Astrocyte of the spinal cord (primary cell): ENCODE measurements at places on chromosomes 11 and 22.

DNA sequence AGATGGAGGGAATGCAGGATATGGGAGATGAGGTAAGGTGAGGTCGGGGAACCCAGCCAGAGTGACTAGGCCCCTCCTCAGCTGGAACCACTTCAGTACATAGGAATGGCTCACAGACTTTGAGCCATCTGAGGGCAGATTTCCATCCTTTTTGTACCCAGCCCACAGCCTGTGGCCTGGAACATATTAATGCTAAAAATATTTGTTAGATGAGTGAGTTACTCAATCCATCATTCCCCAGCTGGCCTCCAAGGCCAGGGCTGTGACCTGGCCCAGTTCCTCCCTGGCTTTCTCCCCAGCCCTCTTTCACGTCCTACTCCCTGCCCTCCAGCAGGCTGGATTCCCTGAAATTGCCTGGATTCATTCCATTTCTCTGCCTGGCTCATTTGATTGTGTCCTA is 57.2 kb upstream of the PRDM11 start:
- peak; percentile 84 for DNase-seq

GRCh38 chr11:112425121-112425520 is 164.5 kb upstream of the PLET1 start:
- no peak for DNase-seq

DNA sequence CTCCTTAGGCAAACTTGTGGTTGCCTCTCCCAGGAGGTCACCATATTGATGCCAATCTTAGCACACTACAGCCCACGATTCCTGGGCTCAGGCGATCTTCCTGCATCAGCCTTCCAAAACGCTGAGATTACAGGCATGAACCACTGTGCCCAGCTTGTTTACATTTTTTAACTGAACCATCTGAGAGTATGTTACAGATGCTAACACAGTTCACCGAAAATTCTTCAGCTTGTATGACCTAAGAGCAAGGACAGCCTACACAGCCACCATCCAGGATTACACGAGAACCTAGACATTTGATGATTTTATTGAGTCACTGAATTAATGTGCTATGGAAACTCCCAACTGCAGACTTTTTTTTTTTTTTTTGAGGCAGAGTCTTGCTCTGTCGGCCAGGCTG is 5.8 kb upstream of the LGALS1 start:
- no peak for DNase-seq

DNA sequence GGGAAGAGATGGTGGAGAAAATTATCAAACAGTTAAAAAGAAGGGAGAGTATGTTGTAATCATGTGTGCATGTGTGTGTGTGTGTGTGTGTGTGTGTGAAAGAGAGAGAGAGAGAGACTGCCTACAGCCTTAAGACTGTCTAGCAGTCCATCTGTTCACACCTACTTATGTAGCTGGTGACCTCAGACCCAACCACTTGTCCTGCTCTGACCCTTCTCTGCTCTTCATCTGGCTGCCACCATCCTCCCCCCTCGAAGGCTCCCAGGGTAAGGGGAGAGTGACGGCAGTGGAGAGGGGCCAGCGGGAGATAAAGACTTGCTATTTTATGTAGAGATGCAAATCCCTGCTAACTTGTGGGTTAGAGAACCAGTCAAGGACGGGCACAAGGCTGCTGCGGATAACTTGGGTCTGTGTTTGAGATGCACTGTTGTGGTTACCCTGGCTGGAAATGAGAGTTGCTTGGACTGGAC is 24.9 kb upstream of the GRAMD1B start:
- no peak for DNase-seq

DNA sequence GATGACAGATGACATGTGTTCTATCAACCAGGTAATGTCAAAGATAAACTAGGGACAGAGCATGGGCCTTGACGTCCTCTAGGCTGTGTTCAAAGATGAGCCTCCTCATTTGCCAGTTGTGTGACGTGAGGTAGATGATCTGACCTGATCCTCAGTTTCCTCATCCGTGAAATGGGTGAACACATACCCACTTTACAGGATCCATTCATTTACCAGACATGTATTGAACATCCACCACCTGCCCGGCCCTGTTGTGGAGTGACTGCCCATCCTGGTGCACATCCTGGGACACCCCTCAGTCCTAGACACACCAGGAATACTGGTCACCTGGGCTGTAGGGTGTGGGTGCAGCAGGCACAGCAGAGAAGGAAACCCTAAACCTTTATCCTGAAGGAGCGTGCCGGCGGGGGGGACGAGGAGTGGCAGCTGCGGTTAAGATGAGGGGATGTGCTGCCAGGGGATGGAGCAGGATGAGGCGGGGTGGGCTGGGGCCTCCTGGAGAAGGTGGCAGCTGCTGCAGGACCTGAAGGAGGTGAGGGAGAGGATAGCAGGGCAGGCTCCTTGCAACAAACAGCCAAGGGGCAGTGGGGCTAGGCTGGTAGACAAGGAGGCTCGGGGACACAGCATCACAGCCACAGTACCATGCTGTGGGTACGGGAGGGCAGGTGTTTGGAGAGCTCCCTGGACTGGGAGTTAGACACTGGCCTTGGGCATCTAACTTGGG is 8.4 kb downstream of the CLDN5 start:
- no peak for DNase-seq

DNA sequence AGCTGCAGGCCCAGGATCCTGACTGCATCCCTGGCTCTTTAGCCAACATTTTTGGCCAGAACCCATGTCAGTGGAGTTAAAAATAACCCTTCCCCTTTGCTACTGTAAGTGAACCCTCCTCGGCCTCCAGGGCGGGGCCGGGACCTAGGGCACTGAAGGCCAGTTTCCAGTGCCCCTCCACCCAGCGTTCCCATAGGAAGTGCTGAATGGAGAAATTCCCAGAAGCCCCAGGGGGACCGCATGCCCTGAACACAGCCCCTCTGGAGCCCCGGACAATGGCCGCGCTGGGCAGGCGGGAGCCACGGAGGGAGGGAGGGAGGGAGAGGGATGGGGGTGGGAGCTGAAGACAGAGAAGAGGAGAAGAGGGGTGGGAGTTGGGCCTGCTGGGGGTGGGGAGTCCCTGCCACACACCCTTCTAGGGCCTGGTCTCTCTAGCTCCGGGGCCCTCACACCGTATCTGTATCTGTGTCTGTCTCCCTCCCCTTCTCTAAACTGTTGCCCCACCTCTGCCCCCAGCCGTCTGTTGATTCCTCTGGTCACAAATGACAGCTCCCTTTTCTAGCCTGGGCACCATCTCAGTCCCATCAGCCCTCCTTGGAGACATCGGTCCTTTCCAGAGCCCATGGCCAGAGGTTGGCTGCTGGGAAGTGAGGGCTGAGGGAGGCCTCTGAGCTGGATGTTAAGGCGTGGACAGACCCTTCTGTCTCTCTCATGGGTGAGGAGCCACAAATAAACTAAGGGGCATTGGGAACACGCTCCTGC is 10.9 kb downstream of the PDGFB start:
- no peak for DNase-seq

DNA sequence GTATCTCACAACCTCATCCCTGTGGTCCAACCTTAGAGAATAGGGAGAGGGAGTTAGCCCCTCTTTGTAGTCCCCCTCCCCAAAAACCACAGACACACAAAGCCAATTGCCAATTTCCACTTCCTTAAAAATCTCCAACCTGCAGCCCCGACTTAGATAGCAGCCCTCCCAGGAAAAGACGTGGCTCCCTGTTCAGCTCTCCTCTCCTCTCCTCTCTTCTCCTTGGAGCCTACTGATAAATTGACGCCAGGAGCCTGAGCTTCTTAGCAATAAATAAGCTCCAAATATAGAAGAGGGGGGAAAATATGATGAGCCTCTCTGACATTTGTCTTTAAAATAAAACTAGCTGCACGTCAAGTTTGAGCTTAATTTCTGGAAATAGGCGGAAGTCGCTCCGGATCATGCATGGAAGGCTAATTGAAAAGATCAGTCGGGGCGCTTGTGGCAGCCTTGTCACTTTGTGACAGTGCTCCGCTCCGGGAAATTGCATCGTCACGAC is 7.3 kb downstream of the PAX6 start:
- DNase-seq = no peak

GRCh38 chr11:35794850-35795249 is 132.3 kb downstream of the TRIM44 start:
- peak; percentile 65 for DNase-seq

DNA sequence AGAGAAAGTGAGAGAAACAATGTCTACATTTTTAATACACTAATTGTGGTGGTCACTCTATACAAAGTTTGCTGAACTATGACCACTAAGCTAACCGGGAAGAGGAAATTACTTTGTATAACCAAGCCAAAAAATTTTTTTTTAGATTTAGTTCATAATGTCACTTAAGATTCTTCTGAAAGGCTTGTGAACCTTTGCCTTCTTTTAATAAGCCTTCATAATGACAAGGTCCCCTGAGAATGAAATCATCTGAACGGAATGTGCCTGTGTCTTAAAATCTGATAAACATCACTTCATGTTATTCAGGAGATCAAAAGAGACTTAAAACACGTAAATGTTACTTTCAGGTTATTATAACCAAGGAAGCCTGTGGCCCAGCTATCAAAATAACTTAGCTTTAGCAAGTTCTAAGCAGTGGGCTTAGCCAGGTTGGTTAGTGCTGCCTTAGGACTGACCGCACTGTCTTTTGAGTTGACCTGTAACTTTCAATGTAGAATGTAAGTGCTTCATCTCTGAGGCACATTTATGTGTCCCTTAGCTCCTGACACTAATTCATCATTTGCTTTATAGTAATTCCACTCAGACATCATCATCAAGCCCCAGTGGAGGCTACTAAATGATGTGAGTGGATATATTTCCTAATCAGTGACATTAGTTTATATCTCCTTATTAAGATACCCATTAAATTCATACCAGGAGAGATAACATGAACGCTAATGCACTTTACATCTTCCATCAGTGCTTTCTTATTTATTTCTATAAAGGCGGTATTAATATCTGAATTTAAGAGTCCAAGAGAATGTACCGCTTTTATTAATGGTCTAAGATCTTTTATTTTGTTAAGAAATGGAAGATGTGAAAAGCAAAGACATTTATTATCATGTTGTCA is 122.5 kb downstream of the WNT11 start:
- DNase-seq = peak; percentile 37

DNA sequence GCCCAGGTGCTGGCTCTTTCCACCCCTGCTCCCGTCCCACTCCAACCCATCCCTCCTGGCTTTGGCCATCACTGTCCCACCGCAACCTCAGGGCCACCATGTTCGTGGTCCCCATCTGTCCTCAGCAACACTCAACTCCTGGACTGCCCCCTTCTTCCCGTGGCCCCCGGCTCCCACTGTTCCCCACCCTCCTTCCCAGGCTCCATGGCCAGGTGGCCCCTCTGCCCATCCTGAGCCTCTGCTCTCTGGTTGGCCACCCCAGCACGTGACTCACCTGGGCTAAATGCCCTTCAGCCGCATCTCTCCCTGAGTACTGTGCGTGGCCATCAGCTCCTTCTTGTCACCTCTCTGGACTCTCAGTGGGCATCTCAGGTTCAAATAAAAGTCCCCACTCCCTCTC is 41.6 kb upstream of the PHF21B start:
- DNase-seq = no peak

DNA sequence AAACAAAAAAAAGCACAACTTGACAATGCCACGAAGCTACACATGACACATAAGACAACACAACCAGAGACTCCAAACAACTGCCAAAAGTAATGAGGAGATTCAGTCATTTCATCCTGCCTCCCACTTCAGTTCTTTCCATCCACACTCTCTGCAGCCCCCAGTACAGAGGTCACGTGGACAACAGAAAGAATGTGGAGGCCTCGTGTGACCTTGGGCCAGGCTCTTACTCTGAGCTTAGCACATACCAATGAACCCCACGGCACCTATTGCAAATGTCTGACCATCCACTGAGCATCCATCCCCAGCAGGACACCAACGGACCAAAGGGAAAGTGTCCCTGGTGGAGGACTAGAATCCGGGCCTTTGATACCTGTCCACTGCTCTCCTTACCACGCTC is 12.5 kb downstream of the CBX7 start:
- no peak for DNase-seq

DNA sequence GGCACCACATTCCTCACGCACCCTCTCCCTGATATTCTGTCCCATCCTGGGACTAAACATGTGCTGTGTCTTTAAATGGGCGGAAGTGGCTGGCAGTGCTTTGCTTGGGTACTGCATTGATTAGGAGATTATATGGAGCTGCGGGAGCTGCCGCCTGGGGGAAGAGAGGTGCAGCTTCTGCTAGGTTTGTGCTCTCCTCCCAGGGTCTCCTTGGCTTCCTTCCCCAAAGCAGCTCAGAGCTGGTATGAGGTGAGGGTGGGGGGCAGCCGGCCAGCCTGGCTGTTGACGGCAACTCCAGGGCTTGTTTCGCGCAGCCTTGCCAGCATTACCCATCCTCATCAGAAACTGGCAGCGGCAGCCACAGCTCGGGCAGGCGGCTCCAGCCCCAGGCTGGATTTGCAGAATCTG is 95.4 kb downstream of the GRAMD1B start:
- DNase-seq = no peak

- DNase-seq = no peak
Measured at GRCh38 chr11:117980720-117981119, 5.5 kb upstream of the IL10RA start.

DNA sequence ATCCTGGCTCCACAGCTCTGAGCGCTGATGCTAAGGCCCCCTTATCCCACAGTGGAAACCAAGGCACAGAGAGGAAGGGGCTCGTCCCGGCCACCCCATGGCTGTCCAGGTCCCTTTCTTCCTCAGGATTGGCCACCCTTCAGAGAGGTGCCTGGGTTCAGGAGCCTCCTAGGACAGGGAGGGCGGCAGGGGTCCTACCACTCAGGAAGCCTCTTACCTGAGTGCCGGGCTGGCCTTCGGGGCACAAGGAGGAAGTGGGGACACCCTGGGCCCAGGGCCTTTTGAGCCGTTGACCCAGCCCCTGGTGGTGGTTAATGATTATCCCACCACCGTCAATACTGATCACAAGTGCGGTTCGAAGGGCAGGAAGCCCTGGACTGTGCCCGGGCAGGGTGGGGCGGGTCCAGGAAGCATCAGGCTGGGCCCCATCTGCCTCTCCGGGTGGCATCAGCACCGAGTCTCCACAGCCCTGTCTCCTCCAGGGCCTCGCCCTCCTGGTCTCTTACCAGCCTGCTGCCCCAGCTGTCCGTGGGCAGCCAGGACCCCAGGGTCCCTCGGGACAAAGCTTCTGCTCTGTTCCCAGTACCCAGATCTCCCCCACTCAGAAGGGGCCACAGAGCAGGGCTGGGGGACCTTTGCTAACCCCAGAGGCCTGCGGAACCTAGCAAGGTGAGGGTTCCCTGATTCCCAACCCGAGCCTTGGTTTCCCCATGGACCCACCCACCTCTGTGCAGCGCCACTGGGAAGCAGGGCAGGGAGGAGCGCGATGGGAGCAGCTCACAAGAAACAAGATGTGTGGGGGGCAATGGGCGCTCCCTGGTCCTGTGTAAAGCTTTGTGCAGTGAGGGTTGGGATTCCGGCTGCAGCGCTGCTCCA is 15.0 kb upstream of the EHD1 start:
- DNase-seq = no peak
